Kidney (tissue), 22 donors: ENCODE measurements at places on chromosomes 5 and 9. TPM values are rescaled to one million over a fixed set of nuclear protein-coding genes. Genes with fewer than 3 reads are reported as not detected.

IFNB1 gene
- polyA plus RNA-seq, result not detected

AQP7 gene
- polyA plus RNA-seq, result 45.3 TPM

- DNase-seq, result no peak
Measured at GRCh38 chr9:35714579-35715252, 17.3 kb downstream of the TLN1 start.

DNA sequence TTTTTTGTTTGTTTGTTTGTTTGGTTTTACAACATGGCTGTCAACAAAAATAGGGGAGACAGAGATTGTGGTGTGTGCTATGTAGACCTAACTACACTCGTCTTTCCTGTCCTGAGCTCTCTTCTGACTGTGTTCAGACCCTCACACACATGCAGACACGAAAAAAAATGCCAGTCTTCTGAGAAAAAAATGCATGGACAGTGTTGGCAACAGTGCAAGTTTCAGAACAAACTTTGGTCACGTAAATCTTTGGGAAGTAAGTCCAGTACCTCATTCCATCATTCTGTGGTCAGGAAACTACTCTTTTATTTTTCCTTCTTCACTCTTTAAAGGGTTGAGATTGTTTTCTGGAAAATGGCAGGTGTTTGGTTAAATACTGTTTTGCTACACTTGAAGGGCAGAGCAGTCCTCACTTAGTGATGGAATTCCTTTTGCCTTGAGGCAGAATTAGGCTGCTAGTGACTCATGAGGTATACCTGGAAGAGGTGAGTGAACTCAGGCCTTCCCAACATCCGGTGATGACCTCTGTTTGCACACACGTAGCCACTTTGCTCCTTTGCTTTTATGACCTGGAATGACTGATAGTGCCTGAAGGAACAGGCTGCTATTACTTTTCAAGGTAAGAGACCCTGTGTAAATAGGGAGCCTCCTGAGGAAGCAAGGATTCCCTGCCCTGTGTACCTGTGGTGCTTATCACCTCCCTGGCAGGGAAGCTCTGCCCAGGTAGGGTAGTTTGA is 81.6 kb upstream of the TNFAIP8 start:
- DNase-seq, result no peak

DNA sequence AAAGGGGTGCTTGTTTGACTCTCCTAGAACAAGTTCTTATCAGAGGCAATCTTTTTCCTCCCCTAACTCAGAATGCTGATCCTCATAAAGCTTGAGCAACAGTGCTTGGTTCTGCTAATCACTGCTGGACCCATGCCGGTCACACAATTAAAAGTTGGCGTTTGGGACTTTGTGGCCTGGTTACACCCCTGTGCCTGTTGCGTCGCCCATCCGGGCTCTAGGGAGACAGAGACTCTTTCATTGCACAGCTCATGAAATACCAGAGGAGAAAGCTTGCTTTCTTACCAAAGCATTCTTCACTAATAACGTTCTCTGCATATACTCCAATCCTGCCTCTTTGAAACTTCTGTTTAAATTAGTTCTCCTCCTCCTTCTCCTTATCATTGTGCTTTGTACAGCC is 301.1 kb downstream of the NR3C1 start:
- DNase-seq, result peak; percentile 72

- no peak for DNase-seq
Measured at GRCh38 chr5:55276771-55277170, 30.7 kb downstream of the DHX29 start.
